Daoy (cell line): ENCODE measurements at places on chromosomes 2 and 18. TPM values are rescaled to one million over a fixed set of nuclear protein-coding genes. Genes with fewer than 3 reads are reported as not detected.

Gene RNF144A
- total RNA-seq, result 10.3 and 17.1 TPM in 2 replicates

Gene UGT1A8
- total RNA-seq, result 15.1 and 15.4 TPM in 2 replicates

Gene CENPO
- total RNA-seq, result 42.1 and 60.1 TPM in 2 replicates

Gene ZBTB7C
- 0.21 and 0.29 TPM in 2 replicates for total RNA-seq

Gene SLC4A3
- total RNA-seq, result 2.3 and 2.4 TPM in 2 replicates

Gene IL36B
- total RNA-seq, result not detected in 2 replicates

Gene RHOB
- total RNA-seq, result 115 and 121 TPM in 2 replicates

Gene PSMG2
- 105 and 108 TPM in 2 replicates for total RNA-seq

Gene ROCK2
- 33.6 and 36.7 TPM in 2 replicates for total RNA-seq

Gene VWC2L
- total RNA-seq, result not detected in 2 replicates

Gene R3HDM1
- 3.8 and 6.6 TPM in 2 replicates for total RNA-seq

Gene KATNAL2
- total RNA-seq, result 0.98 and 3.7 TPM in 2 replicates

Gene ZSWIM2
- total RNA-seq, result not detected in 2 replicates

Gene SERPINB11
- total RNA-seq, result not detected in 2 replicates

Gene SKOR2
- total RNA-seq, result not detected in 2 replicates

Gene RAPGEF4
- 0.24 and 0.51 TPM in 2 replicates for total RNA-seq

Gene CACNB4
- total RNA-seq, result 0.12 and 0.17 TPM in 2 replicates

Gene POTEI
- total RNA-seq, result 0.06 and 0.40 TPM in 2 replicates

Gene CRYGD
- total RNA-seq, result not detected in 2 replicates

Gene SLC38A11
- not detected in 2 replicates for total RNA-seq

Gene ZNF521
- 8.5 and 10.7 TPM in 2 replicates for total RNA-seq

Gene CLASP1
- total RNA-seq, result 13.6 and 21.2 TPM in 2 replicates

Gene TDRD15
- total RNA-seq, result 5.2 and 6.7 TPM in 2 replicates

Gene EFEMP1
- total RNA-seq, result 290 and 292 TPM in 2 replicates

Gene KCNK3
- 0.03 and 0.80 TPM in 2 replicates for total RNA-seq

Gene DDX18
- 113 and 169 TPM in 2 replicates for total RNA-seq

Gene EGR4
- not detected in 2 replicates for total RNA-seq

Gene SCN7A
- total RNA-seq, result not detected in 2 replicates

Gene EIF2B4
- total RNA-seq, result 40.3 and 49.1 TPM in 2 replicates

Gene YPEL5
- 50.5 and 53.3 TPM in 2 replicates for total RNA-seq

Gene B4GALT6
- 5.8 and 6.0 TPM in 2 replicates for total RNA-seq

Gene DYNAP
- not detected in 2 replicates for total RNA-seq

Gene MATN3
- 0.29 and 0.30 TPM in 2 replicates for total RNA-seq

Gene MSH2
- 75.1 and 105 TPM in 2 replicates for total RNA-seq

Gene MBD2
- 21.9 and 23.5 TPM in 2 replicates for total RNA-seq
